Renal pelvis (tissue), 12 donors: ENCODE measurements at places on chromosomes 6 and 20.

DNA sequence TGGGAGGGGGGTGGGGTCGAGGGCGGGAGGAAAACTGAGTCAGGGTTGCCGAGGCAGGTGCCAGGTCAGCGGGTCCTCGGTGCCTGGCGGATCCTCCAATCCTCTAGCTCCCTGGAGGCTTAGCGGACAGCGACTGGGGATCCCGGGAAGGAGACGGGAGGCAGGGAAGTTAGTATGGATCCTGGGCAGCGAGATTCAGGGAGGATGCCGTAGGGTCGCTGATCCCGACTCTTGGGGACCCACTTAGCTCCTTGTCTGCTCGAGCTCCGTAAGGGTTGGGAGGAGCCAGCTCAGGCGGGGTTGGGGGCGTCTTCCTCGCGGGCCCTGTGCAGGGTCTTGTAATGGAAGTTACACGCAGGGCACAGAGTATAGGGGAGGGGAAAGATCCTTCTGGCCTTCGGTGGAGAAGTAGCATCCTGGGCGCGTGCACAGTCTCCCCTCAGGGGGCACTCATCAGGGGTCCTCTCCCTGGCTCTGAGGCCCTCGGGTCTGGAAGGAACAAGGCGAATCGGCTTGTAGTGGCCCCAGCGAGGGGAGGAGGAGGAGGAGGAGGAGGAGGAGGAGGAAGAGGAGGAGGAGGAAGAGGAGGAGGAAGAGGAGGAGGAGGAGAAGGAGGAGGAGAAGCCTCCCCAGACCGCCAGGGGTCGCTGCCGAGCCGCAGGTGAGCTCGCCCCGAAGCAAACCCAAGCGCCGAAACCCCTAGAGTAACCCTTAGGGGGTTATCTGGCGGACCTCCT lies 6.4 kb upstream of the SLC12A5 start:
- no peak for DNase-seq

DNA sequence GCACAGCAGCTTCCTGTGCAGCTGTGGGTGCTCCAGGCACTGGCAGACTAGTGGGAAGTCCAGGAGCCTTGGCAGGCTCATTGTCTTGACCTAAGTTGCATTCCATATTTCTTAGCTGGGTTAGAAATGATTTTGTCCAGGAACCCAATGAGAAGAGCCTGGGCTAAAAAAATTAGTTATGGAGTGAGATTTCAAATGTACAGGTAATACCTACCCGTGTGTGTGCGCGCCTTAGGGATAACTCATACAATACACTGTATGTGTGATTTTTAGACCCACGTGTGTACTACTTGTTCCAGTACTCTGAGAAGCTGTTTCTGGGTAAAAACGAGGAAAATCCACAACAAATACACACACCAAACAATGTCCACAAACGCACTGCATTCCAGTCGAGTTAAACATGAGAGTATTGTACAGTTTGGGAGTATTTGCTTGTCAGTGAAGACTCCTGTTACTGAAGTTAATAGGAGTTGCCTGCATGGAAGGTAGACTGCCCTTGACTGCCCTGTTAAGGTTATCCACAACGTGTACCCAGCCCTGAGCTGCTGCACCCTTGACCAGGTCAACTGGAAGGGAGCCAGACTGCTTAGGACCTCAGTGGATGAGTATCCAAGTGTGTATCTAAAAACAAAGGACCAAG lies 1.4 kb downstream of the PAQR8 start:
- DNase-seq: no peak

- no peak for DNase-seq
Observed at GRCh38 chr6:116866281-116866871, 10.7 kb upstream of the RFX6 start.

DNA sequence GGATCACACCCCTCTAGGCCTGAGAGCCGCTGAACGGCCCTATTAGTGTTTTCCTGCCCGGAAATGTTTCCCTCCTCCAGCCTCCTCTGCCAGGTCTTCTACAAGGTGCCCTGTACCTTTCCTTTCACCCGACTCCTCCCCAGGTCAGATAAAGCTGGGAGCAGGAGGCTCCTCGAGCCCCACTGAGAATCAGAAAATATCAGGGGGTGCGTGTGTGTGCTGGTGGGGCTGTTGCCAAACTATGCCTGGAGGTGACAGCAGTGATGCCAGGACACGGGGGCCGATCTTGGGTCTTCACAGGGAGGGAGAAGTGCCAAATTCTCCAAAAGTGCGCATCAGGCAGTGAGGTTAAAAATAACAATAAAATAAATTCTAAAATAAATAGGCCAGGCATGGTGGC lies 222.8 kb upstream of the RREB1 start:
- DNase-seq: no peak

GRCh38 chr6:31586599-31587281 lies 663 bp downstream of the LST1 start:
- no peak for DNase-seq

DNA sequence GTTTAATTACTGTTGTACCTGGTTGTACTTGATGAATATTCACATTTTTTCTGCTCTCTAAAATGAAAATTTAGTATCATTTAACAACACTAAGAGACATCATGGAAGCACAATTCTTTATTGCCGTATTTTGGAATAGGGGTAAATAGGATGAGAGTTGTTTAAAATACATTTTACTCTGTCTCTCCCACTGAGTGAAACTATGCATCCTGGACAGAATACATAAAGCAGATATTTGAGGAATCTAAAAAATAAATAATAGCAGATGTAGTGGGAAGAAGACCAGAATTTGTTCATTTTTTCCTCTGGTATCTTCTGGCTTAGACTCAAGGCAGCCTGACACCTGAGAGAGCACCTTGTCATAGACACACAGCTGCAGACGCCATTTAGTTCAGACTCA lies 119.1 kb upstream of the AHI1 start:
- DNase-seq: no peak

GRCh38 chr6:42981836-42982235 lies 2.5 kb upstream of the PPP2R5D start:
- no peak for DNase-seq

- no peak for DNase-seq
Observed at GRCh38 chr6:56088641-56089040, 158.7 kb downstream of the COL21A1 start.

- no peak for DNase-seq
Observed at GRCh38 chr6:54865091-54865631, 18.6 kb downstream of the FAM83B start.

DNA sequence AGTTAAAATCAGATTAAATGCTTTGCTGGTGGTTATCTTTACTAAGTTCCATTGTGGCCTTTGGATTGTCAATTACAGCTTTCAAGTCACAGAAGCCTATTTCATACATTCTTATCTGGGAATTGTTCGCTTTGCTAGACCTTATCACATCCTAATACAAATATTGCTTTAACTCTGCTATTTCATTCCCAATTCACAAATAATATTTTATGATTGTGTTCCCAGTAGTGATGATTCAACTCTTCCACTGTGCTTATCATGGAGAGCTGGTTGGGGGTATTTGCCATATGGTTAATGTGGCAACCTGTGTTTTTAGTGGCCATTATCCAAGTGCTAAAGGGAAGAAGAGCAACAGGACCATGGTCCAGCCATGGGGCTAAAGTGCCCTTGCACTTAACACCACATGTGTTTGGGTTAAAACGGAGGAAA lies 72.9 kb upstream of the GLP1R start:
- no peak for DNase-seq

DNA sequence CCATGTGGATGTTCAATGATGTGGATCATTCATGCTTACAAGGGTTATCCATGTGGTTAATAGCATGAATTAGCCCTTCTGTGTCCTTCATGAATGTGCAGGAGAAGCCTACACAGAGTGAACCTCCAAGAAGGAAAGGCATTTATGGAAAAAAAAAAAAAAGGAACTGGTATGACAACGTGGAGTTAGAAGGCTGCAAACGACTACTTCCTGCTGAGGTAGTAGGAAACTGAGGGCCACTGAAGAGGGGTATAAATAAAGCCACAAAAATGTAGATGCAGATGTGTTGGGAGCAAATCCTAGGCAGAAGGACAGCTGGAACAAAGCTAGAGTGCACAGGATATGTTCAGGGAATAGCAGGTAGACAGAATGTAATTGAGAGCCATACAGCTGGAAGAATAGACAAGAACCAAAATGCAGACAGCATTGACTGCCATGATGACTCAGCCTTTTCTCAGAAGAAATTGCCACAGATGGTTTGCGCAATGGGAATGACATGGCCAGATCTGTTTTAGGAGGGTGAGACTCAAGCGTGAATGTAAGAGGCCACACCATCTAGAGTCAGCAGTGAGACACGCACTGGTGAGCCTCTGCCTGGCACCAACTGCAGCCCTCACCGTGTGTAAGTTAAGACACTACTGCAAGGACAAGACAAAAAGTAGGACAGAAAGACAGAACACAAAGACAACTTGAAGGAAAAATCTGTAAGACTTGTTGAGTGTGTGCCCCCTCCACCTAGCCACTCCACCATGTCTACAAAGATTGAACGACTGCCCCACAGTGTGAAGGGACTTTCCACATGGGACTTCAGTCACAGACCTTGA lies 79.8 kb downstream of the KIF13A start:
- DNase-seq: no peak

- no peak for DNase-seq
Observed at GRCh38 chr20:55004044-55004443, 528.7 kb downstream of the DOK5 start.

GRCh38 chr20:16106191-16106849 lies 466.9 kb downstream of the KIF16B start:
- no peak for DNase-seq

DNA sequence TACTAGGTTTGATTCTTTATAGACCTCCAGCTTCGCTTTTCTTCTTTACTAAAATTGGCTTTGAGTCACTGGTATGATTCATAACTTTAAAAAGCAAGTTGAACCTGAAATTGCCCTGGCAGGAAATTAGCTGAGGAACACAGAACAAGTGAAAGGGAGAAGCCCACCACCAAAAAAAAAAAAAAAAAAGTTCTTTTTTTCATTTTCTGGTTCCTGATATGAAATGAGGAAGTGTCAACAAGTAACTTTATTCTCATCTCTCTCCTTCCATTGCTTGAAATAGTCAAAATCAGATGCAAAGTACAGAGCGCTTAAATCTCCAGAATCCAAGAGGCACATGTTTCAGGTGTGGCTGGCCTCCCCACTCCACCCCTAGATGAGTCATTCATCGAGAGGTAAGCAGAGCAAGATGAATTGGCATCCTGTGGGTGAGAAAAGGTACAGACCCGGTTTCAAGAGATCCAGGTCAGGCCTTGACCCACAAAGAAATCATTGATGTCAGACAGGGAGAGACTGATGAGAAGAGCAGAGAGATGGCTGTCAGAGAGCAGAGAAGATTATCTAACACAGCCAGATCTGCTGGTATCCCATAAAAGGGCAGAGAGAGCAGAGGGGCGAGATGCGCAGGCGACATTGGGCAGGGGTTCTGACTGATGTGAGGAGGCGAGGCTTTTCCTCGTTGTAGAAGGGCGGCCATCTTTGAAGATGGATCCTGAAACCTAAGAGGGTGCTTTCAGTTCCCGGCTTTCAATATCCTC lies 54.8 kb upstream of the MBOAT1 start:
- no peak for DNase-seq

DNA sequence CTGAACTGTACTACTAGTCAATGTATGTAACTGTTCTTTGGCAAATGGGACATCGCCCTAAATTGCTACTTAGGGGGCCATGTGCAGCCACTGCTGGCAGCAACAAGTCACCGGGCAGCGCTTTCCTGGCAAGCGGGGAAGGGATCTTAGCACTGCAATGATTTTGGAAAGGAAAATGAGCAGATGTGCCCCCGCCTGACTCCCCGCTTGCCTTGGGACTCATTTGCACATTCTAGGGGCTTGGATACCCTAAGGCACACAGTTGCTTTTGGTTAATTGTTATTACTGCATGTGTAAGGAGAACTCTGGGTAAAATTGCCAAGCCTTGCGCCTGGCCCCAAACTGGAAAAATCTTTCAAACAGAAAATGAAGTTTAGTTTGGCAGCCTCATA lies 32.2 kb downstream of the CD83 start:
- DNase-seq: no peak

DNA sequence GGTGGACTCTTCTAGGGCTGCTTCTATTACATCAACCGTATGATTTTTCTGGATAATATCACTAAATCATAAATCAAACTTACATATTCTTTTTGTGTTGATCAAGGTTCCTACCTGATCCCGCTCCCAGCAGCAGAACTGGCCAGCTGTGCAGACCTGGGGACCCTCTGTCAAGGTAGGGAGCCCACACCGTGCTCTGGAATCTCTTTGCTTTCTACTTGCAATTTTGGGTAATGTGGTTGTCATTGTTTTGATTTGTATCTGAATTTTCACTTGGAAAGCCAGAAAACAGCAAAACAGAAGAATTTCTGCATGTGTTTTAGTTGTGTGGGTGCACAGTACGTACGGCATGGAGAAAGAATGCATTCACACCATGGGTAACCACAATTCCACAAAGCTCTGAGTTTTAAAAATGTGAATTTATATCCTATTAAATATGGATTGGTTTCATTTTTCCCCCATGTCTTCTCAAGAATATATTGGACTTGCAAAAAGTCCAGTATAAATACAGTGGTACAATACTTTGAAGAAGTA lies 80.1 kb downstream of the ADGRG6 start:
- no peak for DNase-seq

DNA sequence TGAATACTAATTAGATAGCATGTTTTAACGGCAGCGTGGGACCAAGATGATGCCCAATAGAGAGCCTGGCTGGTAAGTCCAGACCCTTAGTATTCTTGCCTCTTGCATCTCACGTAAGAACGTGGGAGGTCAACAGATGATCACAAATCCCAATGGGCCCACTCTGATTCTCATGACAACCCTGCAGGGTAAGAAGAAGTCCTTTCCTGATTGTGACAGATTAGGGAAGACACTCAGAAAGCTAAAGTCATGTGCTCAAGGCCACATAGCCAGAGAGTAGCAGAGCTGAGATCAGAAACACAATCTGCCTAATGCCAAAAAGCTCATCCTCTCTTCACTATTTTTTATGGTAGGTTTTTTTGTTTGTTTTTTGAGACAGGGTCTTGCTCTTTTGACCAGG lies 103.8 kb downstream of the RALGAPA2 start:
- no peak for DNase-seq

- DNase-seq: no peak
Observed at GRCh38 chr20:17394411-17394810, 136.8 kb downstream of the BFSP1 start.

- DNase-seq: peak; percentile 19
Observed at GRCh38 chr6:25835442-25836283, 3.8 kb upstream of the SLC17A1 start.

DNA sequence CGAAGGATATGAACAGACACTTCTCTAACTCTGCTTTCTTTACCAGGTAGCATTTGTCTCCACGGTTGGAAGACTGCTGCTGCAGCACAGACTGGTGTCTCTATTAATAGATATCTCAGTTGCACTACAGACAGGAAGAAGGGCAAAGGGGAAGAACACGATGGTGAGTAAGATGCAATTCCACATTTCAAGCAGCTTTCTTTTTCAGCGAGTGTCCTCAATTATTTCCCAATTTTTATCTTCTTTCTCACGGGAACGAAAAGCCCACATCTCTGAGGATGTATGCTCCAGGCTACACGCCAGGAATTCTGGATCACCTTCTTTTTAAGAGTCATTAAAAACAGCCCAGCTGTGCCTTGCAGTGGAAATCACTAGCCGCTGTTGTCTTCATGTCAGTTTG lies 311.6 kb upstream of the ECI2 start:
- no peak for DNase-seq
